EH (cell line): ENCODE measurements at places on chromosomes 2 and 18.

- no peak for DNase-seq
Measured at GRCh38 chr2:163077241-163077640, 238.7 kb upstream of the KCNH7 start.

DNA sequence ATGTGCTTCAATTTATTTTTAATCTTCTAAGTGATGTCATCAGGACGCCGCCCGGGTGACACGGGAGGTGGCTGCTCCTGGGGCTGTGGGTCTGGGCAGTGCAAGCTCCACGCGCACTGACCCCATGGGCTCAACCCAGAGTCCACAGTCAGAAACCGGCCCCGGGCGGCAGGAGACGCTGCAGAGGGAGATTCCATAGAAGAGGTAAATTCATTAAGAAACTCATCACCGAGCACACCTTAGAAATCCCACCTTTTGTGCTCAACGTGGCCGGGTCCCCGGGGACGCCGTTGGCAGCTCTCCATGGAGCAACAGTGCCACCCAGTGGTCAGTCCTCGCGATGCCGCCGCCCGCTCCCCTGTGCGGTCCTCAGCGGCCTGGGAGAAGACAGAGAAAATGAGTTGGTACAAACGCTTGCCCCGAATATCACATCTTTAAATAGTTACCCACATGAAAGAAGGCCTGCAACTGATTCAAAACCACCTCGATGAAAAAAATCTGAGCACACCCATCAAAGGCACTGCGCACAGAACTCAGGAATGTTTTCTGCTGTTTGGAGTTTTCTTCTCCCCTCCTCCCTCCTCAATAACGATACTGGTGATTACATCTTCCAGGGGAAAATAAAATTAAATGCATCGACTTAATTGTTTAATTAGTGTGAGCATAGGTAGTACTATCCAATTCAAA, 92.6 kb downstream of the CMPK2 start:
- DNase-seq, result peak; percentile 50

DNA sequence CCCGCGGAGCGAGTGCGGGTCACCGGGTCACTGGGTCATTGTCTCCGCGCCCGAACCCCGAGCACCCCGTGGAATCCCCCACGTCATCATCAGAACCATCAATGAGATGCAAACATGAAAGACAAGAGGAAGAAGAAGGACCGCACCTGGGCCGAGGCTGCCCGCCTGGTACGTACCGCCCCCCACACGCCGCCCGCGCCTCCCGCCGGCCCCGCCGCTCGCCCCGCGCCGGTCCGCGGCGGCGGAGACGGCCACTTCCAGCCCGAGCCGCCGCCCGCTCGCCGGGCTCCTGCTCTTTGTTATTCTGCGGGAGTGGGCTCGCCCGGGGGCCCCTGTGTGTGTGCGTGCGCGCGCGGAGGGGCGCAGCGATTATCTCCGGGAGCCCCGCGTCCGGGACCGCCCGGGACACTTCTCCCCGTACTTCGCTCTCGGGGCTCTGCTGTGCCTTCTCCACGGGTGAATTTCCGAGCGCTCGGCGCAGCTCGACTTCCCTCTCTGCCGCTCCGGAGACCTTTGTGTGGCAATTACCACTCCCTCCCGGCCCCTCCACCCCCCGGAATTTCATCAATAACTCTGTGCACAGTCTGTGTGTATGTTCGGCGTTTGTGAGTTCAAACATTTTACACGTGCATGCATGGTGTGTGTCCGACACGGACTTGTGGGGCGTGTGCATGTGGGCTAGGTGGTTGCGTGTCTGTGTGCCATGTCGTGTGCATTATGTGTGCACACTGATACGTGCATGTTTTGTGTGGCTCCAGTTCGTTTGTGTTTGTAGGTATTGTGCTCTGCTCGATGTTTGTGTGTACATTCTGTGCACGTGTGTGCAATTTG, 714 bp downstream of the ASXL3 start:
- DNase-seq, result no peak

GRCh38 chr2:10777842-10778723, 34.5 kb downstream of the PDIA6 start:
- DNase-seq, result no peak

GRCh38 chr2:207571370-207571769, 41.6 kb downstream of the CREB1 start:
- DNase-seq, result no peak

DNA sequence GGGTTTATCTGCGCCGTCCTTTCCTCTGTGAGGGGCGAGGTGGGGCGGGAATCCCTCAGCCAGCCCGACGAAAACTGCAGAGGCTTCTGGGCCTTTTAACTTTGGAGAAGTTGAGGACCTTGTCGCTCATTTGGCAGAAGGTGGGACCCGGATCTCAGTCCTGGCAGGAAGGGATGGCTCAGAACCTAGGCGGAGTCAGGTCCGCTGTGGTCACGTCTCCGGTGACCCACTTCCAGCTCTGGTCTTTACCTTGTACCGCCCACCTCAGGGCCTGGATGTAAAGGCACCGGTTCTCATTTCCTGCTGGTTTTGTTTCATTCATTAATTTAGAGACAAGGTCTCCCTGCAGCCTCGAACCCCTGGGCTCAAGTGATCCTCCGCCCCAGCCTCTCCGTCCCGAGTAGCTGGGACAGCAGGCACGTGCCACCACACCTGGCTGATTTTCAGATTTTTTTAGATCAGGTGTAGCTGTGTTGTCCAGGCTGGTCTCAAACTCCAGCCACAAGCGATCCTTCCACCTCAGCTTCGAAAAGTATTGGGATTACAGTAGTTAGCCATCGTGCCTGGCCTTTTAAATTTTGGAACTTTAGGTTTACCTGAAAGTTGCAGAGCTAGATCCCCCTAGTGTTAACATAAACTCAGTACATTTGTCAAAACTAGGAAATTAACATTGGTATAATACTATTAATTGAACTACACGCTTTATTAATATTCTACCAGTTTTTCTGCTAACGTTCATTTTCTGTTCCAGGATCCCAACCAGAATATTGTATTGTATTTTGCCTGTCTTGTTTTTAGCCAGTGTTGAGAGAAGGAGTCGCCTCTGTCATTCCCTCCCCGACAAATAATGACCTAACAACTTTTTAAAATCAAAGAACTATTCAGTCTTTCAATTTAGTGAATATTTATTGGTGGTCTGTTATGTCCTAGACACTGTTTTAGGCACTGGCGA, 852 bp downstream of the POLI start:
- DNase-seq, result peak; percentile 60

DNA sequence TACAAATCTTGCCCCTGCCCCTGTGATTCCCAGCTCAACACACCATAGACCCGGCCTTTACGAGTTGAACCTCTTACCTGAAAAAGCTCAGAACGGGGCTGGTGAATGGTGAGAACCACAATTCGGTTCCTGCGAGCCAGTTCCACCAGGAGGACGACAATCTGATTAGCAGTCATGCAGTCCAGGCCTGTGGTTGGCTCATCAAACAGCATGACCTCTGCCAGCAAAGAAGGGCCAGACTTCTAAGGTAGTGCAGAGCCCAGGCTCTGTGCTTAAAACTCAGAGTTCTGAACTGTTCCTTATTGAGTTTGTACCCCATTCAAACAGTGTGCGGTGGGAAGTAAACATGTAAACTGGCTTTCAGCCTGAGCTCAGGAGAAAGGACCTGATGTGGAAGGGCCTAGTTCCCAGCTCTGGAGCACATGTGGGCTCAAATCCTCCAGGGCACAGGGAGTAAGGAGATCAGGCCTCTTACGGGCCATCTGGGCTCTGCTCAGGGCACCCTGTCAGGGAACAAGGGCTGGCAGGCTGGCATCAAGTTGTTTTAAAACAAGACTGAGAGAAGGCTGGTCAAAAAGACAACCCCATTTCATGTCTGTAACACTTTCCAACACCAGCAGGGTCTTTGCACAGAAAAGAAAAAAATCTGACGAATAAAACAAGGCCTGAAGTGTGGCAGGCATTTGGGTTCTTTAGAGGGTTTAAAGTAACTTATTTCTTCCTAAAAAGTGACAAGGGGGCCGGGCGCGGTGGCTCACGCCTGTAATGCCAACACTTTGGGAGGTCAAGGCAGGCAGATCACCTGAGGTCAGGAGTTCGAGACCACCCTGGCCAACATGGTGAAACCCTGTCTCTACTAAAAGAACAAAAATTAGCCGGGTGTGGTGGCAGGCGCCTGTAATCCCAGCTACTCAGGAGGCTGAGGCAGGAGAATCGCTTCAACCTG, 12.1 kb downstream of the ABCG5 start:
- no peak for DNase-seq

DNA sequence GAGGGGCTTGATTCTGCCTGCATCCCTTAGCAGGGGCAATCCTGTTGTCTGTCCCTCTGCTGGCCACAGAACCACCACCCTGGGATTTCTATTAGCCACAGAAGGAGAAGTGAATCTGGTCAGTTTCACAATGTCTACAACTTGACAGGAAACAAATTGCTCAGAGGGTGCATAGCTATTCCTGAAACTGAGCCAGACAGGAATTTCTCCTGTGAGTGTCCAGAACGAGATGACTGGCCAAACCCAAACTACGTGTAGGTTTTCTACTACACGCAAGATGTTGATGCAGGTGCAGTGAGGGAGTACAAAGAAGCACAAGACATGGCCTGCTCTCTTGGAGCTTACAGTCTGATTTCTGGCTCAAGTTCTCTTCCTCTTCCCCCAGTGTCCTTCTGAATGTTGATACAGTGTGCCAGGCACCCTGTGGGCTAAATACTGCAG, 201.9 kb downstream of the CLIP4 start:
- peak; percentile 9 for DNase-seq

GRCh38 chr2:67130531-67131256, 266.4 kb upstream of the ETAA1 start:
- DNase-seq, result peak; percentile 55

- DNase-seq, result peak; percentile 68
Measured at GRCh38 chr18:12015416-12016062, 34.2 kb downstream of the IMPA2 start.

DNA sequence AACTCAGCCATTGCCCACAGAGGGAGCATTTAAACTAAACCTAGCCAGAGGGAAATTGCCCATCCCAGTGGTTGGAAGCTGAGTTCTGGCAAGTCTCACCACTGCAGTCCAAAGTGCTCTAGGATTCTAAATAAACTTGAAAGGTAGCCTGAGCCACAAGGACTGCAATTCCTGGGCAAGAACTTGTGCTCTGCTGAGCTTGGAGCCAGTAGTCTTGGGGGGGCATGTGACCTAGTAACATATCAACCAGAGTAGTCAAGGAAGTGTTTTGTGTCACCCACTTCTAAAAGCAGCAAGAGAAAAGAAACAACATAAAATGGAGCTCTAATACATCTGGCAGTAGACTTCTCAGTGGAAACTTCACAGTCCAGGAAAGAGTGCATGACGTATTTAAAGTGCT, 167.0 kb downstream of the PTH2R start:
- no peak for DNase-seq

DNA sequence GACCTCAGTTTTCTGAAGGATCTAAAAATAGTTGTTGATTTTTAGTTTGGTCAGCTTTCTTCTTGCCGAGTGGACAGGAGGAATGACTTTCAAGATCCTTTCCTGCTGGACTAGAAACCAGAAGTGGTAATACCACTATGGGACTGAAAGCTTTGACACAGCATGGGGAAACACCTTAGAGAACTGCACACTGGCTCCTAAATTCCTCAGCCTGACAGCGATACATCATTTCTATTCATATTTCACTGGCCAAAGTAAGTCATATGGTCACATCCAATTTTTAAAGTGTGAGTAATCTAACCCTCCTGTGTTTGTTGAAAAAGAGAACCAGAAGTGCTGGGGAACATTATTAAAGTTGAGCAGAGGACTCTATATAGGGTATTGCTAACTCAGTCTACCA, 244.7 kb upstream of the MMADHC start:
- DNase-seq, result peak; percentile 15

GRCh38 chr18:9643549-9643948, 29.2 kb upstream of the PPP4R1 start:
- peak; percentile 98 for DNase-seq

DNA sequence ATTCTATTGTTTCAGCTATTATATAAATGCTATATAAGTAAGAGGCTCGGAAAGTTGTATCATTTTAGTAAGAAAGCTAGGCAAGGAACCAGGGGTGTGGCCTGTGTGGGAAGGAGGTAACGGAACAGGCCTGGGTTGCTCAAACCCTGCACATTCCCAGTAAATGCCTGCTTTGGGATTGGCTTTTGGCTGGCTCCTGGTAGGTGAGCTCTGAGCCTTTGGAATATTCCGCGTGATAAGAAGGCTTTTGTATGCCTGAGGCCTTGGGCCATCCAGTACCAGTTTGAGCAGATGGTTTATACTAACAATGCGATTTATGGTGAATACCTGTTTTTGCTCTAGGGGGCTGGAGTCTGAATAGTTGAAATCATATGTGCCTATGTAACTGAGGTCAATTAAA, 42.6 kb upstream of the CDH20 start:
- DNase-seq, result no peak

DNA sequence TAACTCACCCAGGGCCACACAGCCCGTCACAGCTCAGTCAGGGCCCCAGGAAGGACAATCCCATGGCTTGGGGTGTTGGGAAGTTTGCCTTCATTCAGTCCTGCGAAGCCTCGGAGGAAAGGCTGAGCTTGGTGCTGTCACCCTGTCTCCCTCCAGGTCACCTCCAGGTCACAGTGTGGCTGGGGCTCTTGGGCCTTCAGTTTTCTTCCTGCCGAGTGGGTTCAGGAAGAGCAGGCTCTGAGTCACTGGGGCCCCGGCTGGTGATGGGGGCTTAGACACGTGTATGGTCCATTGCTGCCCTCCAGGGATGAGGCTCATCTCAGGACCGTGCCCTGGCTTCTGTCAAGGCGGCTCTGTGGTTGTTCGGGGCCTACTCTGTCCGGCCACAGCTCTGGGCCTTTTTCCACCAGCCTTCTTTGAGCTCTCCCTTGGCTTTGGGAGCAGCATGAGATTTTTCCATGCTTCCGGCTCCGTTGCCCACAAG, 118.6 kb downstream of the INHBB start:
- DNase-seq, result peak; percentile 32

DNA sequence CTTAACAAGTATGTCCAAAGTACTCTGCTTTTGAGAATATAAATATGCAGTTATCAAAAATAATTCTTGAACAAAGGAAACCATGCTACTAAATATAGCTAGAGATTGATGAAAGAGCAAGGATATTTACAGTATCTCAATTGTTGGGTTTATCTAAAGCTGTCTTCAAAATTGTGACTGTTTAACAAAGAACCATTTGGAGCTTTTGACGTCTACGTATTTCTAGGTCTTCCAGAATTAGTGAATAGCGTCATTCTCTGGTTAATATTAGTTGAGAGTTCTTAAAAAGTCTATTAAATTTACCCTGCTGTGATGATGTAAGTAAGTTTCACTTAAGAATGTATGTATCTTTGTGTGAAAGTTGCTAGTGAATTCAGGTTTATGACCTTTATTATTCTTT, 223.1 kb upstream of the SIX3 start:
- no peak for DNase-seq

- peak; percentile 71 for DNase-seq
Measured at GRCh38 chr2:160376576-160376975, 117.0 kb downstream of the RBMS1 start.

GRCh38 chr2:195674491-195675221, 17.6 kb downstream of the SLC39A10 start:
- peak; percentile 28 for DNase-seq

DNA sequence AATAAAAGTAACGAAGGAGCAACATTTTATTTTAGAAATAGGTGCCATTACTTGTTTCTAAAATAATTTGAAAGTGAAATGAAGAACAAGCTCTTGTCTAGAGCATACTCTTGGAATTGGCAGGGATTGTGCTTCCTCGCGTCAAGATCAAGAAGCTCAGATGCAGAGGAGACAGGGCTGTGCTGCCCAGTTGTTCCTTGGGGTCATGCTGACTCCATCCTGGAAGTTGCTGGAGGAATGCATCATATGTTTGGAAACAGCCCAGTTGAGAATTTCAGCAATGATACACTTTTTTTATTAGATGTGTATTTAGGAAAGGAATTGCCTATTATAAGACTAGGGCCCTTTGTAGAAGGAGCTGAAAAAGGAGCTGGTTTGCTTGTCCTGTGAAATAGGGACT, 17.2 kb downstream of the LTBP1 start:
- DNase-seq, result peak; percentile 86

GRCh38 chr2:217383620-217384019, 523.8 kb upstream of the TNP1 start:
- DNase-seq, result peak; percentile 78
